ENCODE measurements at places on chromosomes 7 and 10.

DNA sequence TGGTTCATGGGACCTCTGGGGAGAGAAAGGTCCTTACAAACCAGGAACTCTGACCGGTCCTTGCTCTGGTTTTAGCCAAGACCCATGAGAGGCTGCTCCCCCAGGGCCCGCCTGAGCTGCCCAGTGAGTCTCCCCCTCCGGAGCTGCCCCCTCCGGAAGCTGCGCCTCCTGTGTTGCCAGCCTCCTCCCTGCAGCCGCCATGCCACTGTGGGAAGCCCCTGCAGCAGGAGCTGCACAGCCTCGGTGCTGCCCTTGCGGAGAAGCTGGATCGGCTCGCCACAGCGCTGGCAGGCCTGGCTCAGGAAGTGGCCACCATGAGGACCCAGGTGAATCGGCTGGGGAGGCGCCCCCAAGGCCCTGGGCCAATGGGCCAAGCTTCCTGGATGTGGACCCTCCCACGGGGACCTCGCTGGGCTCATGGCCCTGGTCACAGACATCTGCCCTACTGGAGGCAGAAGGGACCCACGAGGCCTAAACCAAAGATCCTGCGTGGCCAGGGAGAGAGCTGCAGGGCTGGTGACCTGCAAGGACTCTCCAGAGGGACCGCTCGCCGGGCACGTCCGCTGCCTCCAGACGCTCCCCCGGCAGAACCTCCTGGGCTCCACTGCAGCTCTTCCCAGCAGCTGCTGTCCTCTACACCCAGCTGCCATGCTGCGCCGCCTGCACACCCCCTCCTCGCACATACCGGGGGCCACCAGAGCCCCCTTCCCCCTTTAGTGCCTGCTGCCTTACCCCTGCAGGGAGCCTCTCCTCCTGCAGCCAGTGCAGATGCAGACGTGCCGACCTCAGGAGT, 40.1 kb downstream of the ZNF467 start:
- no peak for DNase-seq

GRCh38 chr10:119330342-119330741, 123.0 kb downstream of the GRK5 start:
- no peak for DNase-seq

DNA sequence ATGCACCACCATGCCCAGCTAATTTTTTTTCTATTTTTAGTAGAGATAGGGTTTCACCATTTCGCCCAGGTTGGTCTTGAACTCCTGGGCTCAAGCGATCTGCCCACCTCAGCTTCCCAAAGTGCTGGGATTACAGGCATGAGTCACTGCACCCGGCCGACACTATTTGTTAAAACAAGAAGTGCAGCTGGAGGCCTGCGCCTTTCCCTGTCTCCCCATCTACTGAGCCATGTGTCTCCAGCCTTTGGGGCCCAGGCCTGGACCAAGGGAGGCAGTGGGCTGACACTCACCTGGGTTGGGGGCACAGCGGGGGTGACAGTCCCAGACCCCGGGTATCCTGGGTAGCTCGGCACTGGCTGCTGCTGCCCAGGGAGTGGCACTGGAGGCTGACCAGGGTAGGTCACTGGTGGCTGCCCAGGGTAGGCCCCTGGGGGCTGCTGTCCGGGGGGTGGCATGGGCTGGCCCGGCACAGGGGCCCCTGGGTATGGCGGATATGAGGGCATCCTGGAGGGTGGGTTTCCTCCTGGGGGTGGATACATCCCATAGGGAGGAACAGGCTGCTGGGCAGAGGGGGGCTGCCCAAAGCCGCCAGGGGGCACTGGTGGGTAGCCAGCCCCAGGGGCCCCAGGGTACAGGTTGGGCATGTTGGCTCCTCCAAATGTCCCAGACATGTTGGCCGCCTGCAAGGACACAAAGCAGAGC, 36.3 kb downstream of the PLAC9 start:
- DNase-seq = no peak

GRCh38 chr10:93220296-93221170, 146.8 kb downstream of the CYP26A1 start:
- DNase-seq = no peak

- DNase-seq = no peak
Observed at GRCh38 chr7:135077642-135078041, 70.2 kb upstream of the TMEM140 start.

DNA sequence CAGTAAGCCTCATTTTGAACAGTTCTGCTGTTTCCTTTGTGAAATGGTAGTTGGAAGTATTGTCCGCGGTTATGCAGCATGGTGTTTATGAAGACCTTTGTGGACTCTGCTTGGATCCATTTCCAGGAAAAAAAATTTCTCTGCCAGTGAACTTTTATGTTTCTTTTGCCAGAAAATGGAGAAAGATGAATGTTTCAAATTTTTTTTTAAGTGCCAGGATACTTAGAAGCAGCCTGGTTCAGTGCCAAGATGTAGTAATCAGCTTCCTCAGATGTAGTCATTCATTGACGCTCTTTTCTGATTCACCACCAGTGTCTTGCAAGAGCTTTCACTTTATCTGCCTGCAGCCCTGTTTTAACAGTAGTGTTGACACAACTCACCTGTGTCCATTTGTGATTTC, 258.2 kb downstream of the SDK1 start:
- no peak for DNase-seq

All from neuronal stem cell (in vitro differentiated cells).